ENCODE measurements at places on chromosomes 7 and 10.

DNA sequence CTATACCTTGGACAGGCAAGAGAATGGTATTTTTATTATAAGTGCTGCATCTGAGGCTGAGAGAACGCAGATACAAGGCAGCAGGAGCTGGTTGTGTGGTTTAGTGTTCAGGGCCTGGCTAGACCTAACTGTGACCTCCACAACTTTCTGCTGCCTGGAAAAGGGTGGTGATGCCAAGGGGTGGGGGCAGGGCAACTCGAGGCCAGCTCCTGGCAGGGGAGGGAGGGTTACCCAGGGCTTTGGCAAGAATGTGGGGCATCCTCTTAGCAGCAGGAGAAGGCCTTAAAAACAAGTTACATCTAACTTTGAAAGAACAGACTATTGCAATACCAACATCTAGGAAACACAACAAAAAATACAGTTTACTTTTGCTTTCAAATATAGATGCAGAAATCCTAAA is 13.0 kb downstream of the MXI1 start:
- DNase-seq = no peak

DNA sequence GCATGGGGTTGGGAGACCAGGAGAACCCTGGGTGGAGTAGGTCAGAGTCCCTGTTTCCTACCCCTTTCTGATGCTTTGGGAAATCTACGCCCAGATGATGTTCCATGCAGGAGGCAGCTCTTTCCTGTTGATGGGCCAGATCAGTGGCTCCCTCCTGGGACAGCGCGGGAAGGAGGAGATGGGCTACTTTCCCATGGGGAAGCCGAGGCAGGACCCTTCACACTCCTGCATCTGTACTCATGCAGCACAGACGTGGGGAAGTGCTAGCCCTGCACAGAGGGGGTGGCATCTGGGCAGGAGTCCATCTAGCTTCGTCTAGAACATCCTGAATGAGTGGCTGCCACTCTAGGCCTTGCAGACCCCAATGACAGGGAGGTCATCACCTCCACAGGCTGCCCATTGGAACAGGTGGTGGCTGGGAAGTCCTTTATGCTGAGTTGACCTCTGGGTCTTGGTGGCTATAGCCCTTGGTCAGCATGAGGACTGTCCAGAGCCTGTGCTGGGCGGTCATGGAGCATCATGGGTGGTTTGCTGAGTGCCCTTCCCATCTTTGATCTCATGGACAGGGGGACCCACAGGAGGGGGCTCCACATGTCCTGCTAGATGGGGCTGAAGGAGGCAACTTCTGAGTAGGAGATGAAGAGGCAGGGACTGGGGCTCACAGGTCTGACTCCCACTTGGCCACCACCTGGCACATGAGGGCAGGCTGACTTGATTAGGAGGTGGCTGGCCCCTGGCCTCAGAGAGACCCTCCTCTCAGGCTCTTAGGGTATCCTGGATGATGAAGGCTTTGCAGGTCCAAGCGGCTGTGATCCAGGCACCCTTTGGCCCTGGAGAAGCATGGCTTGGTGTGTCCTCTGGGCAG is 24.6 kb downstream of the RAMP3 start:
- no peak for DNase-seq

DNA sequence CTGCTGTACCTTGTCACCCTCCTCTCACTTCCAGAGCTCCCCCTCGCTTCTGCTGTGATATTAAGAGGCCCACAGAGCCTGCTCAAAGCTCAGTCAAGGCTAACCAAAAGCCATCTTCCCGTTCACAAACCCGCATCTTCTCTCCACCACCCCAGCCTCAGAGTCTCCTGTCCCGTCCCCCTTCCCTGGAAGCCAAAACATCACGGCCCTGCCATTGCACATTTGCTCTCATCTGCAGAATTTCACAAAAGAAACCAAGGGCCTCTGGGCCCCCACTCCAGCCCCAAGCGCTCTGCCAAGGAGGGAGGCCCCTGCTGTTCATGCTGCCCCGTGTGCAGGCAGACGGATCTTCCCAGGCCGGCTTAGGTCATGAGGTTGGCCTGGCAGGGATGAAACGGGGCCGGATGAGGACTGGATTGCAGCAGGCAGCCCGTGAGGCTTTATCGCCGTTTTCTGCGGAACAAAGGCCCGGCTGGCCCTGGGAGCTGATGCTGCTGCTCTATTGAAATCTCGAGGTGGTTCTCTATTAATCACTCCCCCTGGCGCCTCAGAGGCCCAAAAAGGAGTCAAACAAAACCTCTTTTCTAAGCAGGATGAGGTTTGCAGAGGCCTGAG is 31.6 kb upstream of the FOXK1 start:
- no peak for DNase-seq

GRCh38 chr7:136637813-136638212 is 230.6 kb upstream of the CHRM2 start:
- DNase-seq = no peak

- no peak for DNase-seq
These were observed 170.4 kb upstream of the C7orf33 start for GRCh38 chr7:148419856-148420832.

GRCh38 chr7:6106140-6106904 is 75.1 kb downstream of the ANKRD61 start:
- DNase-seq = peak; percentile 13

- DNase-seq = no peak
These were observed 204.5 kb upstream of the PLXDC2 start for GRCh38 chr10:19611775-19612174.

DNA sequence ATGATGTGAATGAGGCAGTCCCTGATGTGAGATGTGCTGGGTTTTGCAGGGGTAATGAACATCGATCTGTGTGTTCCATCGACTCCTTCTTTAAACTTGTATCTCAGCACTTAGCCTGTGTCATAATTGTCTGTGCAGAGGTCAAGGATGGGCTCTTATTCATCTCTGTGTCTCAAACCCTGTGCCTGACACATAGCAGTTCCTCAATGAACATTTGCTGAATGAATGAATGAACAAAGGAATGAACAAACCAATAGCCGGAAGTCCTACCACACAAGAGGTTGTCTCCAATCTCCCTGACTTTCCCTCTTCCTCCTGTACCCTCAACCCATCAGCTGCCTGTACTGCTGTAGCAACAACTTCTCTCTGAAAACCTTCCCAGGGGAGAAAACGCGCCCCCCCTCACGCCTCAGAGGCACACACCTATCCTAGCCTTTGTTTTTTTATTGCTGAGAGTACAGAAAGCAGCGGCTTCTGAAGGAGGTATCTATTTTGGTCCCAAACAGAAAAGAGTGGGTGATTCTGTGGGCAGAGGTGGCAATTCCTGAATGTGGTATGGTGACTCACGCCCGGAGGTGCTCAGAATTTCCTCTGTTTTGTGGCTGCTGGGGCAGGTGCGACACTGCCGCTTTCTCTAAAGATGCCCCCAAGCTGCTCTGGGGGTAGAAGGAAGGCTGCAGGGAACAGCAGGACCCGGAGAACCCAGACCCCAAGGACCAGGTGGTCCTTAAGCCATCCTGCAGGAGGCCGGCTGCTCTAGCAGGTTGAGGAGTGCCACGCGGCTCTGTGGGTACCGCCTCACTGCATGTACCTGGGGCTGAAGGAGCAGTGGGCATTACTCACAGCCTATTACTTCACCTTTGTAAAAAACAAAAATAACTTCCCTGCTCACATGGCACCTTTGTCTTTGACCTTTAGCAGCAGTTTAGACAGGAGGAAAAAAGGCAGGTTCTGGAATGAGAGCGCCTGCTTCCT is 9.6 kb downstream of the IL2RA start:
- peak; percentile 56 for DNase-seq

DNA sequence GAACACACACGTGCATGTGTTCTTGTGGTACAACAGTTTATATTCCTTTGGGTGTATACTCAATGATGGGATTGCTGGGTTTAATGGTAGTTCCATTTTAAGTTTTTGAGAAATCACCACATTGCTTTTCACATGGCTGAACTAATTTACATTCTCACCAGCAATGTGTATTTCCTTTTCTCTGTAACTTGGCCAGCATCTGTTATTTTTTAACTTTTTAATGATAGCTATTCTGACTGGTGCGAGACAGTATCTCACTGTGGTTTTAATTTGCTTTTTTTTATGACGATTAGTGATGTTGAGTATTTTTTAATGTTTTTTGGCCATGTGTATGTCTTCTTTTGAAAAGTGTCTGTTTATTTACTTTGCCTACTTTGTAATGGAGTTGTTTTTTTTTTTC is 256.6 kb downstream of the ZWINT start:
- no peak for DNase-seq

GRCh38 chr7:137283153-137283552 is 60.4 kb downstream of the PTN start:
- DNase-seq = no peak

DNA sequence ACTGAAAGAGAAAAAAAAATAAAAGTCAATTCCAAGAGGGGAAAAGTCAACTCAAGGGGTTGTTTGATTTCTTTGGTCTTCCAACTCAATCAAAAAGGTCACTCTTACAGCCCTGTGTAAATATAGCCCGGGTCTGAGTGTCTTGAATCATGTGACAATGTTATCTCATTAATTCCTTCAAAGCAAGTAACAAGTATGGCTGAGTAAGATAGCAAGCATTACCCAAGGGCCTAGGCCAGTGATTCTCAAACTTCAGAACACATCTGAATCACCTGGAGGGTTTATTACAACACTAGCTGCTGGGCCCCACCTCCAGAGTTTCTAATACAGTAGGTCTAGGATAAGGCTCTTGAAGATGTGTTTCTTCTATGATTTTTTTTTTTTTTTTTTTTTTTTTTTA is 125.0 kb downstream of the PRLHR start:
- no peak for DNase-seq

DNA sequence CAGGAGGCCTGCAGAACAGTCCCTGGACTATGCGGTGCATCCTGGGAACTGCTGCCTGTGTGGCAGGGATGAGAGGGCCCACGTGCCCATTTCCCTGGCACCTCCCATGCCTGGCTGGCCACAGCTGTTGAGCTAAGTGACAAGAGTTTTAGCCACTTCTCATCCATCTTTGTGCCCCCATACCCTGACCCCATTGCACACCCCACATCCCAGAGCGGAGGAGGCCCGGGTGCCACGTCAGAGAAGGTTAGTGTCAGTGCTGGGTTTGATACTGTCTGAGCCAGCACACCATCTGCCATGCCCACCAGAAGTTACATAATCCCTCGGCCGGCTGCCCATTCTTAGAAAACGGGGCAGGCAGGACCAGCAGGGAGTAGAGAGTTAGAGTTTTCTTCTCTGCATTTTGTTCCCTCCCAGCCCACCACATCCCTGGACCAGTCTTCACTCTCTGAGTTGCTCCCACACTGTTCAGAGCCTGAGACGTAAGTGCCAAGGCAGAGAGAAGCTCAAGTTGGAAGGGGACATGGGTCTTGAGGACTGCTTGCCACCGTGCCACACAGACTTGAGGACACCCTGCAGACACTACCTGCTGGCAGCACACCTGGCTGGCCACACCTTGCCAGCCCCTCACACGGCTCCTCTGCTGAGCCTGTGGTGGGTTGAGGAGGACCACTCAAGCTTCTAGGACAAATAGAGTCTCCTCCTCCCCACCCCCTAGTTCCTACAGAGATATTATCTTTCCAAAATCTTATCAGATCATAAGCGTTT is 13.1 kb downstream of the UNC5B start:
- DNase-seq = no peak

DNA sequence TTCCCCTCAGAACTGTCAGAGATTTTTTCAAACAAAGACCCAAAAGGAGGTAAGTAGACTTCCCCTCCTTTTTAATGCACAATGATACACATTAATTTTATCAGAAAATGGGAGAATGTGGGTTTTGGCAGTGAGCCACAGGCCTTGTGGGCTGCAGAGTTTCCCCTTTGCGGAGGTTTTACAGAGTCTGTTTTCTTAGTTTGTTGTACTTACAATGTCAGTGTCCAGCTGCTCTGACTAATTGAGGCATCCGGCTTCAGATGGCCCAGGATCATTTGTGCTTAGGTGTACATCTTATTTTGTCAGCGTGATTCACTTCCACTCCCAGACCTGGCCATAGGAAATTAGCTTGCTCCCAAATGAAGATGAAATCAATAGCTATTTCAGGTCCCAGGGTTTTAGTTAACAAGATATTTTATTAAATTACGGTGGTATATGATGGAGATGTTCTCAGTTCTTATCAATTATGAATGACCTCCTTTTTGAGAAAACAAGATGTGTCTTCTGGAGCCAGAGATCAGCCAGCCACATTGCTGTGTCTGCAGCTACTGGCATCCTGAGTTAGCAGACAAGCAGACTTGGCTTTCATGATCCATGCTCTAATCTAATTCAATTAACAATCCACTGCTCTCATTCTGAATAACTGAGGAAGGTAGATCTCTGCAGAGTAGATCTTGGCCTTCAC is 1086.6 kb upstream of the SORCS1 start:
- no peak for DNase-seq

DNA sequence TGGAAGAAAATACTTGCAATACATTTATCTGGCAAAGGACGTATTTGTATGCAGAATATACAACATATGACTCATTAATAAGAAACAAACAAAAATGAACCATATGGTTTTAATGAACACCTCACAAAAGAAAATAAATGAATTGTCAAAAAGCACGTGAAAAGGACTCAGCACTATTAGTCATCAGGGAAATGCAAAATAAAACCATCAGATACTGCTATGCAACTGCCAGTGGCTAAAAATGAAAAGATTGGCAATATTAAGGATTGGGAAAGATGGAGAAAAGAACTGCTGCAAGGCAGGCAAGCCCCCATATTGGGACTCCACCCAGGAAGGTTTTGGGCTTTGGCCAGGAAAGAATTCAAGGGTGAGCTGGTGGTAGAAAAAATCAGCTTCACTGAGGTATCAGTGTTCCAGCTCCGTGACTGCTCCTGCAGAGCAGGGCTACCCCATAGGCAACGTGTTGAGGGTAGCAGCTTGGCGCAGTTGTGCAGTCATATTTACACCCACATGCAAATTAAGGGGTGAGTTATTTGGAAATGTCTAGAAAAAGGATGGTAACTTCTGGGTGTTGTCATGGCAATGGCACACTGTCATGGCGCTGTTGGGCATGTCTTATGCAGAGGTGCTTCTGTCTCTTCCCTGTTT is 72.7 kb downstream of the CUBN start:
- DNase-seq = no peak

- no peak for DNase-seq
These were observed 24.9 kb downstream of the GSAP start for GRCh38 chr7:77391230-77391629.

- DNase-seq = no peak
These were observed 244.2 kb upstream of the FOXK1 start for GRCh38 chr7:4437916-4438315.

DNA sequence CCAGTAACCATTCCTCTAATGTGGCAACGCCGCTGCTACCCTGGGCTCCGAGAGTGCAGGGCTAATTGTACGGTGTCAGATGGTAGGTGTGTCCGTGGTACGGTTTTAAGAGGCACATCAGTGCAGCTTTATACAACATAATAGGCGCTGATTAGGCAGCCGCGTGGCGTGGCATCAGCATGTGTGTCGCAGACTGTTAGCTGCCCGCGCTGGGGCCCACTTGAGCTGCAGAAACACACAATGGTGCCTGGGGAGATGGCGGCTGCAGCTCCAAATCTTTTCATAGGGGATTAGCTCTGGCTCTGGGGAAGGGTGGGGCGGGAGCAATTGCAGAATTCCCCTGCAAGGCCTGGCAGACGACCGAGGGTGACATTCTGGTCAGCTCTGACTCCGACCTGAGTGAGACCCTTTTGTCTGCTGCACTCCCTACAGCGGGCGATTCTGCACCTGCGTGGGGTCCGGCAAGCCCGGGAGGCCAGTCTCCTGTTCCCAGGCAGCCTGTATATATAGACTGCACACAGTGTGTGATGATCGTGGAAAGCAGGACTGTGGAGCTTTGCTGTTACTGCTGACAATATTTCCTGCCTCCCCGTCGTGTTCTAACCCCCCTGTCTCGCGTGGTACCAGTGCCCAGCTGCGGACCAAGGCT is 722.7 kb upstream of the CELF2 start:
- DNase-seq = no peak

Measured in stimulated activated CD8-positive, alpha-beta memory T cell treated with anti-CD3 and anti-CD28 coated beads, Interleukin-4, amount 100 ng/mL, for 1 hour (primary cell).